ENCODE measurements at places on chromosomes 7 and 10. TPM values are rescaled to one million over a fixed set of nuclear protein-coding genes. Genes with fewer than 3 reads are reported as not detected.

Gene FFAR4
- total RNA-seq, result 0.07 TPM

Gene SPDYE11
- total RNA-seq, result not detected

Gene MCM10
- 0.32 TPM for total RNA-seq

Gene IKZF1
- 2.0 TPM for total RNA-seq

Gene MGMT
- total RNA-seq, result 26.5 TPM
